ENCODE measurements at places on chromosomes 2 and 18.

GRCh38 chr2:63194175-63194574, 143.5 kb downstream of the OTX1 start:
- no peak for DNase-seq

GRCh38 chr2:19559596-19560240, 201.3 kb upstream of the OSR1 start:
- DNase-seq, result no peak

GRCh38 chr2:29059624-29060023, 14.7 kb downstream of the PCARE start:
- no peak for DNase-seq

GRCh38 chr2:9170458-9171130, 36.0 kb upstream of the ASAP2 start:
- DNase-seq, result peak; percentile 70

DNA sequence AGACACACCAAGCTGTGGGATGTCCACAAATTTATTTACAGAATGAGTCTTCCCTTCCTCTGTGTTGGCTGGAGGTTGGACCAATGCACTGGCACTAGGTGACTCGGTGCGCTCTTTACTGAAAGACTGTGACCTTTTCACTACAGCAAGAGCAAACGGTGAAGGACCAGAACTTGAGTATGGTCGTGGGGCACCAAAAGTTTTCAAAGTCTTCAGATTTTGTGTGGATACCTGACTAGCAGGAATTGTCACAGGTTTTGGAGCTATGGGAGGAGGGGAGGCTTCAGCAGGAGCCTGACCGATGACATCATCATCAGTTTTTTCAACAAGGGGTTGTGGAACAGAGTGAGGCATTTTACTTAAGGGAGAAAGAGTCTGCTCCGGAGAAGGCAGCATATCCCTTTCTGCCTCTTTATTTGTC, 73.0 kb upstream of the GRB14 start:
- DNase-seq, result no peak

DNA sequence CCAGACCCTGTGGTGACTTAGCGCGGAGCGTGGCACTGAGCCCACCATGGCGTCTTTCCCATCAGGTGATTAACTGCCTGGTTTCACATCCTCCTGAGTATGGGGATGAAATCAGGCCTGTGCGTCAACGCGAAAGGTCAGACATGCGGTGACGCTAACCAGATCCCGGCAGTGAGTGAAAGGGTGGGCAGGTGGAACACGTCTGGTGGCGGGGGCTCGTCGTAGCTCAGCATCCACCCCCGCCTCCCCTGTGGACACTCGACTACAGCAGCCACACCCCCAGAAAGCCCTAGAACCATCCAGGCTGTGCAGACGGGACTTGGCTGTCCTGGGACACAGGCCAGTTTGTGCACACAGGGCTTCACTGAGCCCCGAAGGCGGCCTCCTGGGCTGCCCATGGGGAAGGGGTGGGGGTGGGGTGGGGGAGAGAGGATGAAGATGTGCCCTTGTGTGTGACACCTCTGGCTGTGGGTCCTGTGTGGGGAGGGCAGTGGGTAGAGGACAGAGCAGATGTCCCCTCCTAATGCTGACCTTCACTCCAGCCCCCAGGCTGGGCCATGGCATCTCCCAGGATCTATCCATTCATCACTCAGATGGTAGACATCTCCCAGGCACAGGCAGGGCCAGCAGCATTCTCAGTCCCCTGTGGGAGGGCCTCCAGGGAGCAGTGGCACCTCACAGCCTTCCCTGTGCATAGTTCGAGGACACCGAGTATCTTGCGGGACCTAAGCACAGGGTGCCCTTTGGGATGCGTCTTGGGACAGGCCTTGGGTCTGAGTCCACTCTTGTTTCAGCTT, 27.5 kb downstream of the RAMP1 start:
- peak; percentile 43 for DNase-seq

DNA sequence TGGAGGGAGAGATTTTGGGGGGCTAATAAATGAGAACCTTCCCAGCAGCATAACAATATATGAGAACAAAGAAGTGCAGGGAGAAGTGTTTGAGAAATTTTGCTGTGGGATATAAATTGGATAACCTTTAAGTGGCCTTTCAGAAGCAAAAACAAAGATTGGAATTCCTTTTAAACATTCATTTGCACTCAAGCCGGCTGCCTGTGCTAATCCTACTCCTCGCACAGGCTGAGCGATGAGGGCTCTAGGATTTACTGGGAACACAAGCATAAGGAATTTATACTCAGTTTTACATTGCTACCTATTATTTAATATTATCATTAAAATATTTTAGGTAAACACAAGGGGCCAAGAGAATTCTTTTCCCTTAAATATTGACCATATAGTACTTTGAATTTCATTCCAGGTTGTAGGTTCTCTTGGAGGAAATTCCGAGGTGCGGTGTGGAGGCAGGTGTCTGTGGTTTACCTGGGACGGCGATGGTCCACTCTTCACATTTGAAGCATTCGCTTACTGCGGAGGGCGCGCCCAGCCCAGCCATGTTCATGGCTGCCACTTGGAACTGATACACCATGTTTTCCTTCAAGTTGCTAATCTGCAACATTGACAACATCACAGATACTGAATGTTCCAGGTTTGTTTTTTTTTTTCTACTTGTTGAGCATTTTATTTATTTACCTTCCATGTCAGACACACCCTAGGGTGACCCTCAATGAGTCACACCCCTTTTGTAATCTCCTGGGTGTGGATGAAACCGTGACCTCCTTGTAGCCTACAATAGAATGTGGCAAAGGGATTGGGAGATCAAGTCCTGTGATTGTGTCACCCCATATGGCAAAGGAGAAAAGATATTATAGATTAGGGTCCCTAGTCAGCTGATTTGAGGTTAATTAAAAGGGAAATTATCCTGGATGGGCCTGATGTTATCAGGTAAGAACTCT, 100.1 kb downstream of the MYOM1 start:
- DNase-seq, result no peak

- no peak for DNase-seq
These were observed 310.3 kb downstream of the NOL4 start for GRCh38 chr18:33914399-33914798.

DNA sequence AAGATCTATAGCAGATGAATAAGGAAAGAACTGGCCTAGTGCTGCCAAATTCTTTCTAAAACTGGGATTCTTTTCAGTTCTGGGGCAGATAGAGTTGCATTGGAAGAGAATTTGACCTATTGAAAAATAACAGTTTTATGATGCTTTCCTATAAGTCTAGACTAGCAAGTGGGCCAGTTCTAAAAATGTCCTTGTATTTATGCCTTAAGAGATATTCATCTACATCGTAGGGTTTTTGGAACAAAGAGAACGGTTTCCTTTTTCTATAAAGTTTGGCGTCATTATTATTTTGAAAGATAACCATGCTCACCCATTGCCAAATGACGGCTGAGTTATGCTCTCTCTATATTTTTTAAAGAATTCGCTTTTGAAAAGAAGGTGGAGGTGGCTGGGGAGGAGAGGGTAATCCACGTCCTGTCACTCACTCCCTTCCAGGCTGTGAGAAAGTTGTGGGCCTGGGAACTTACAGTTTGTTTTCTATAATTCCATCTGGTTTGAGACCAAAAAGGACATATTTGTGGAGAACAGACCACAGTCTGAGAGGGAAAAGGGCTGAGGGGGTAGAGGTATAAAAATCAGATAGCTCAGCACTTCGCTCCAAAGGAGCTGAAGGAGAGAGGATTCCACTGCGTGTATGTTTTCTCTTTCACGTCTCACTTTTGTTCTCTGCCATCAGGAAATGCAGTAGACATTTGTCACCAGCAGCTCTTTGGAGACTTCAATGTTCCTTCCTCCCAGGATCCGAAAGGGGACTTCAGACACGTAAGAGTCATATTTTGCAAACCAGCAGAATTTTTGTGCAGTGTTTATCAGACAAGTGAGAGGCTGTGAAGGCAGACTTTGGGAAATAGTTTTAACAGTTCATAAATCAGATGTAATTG, 281.9 kb upstream of the FN1 start:
- DNase-seq, result peak; percentile 41

- DNase-seq, result no peak
These were observed 92.8 kb downstream of the TRIB2 start for GRCh38 chr2:12809526-12809925.

DNA sequence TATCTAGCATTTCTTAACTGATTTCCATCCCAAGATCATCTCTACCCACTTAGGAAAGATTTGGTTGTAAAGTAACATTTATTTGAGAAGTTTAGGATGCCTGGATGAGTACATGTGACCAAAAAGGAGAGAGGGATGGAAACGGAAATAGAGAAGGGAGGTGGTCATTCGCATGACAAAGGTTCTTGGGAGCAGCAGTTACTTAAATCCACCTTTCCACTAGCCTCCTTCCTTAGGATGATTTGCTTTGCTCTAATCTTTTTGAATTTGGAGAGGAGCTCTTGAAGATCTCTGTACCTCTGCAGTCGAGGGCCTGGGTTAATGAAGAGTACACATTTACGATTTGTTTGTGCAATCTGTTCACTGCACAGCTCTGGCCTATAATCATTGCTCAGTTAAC, 623.5 kb downstream of the EPHA4 start:
- DNase-seq, result no peak

- no peak for DNase-seq
These were observed 11.4 kb upstream of the RAB31 start for GRCh38 chr18:9696701-9697100.

DNA sequence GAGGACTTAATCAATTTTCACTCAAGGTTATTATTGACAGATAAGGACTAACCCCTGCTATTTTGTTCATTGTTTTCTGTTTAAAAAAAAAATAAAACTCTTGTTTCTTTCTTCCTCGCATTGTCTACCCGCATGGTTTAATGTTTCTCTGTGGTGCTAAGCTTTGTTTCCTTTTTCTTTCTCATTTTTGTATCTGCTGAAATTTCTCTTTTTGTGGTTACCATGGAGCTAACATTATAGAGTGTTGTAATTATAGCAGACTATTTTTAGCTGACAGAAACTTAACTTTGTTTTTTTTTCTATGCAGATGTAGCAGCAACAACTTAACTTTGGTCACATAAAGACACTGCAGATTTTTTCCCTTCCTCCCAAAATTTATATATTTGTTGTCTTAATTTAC, 43.1 kb upstream of the CHN1 start:
- DNase-seq, result no peak
